ENCODE measurements at places on chromosomes 6 and 20.

DNA sequence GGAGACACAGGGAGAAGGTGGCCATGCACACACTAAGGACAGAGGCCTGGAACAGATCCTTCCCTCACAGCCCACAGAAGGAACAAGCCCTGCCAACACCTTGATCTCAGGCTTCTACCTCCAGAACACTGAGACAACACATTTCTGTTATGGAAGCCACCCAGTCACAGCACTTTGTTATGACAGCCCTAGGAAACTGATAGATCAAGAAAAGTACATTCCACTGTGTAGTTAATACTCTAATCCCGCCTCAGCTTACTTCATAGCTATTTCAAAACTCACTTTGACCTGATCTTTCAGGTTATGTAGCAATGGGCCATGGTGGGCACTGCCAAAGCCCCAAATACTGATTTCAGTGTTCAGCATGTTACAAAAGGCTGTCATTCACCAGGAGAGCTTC, 66.8 kb downstream of the CD24 start:
- no peak for DNase-seq

GRCh38 chr6:4962905-4963304, 40.9 kb downstream of the RPP40 start:
- no peak for DNase-seq

DNA sequence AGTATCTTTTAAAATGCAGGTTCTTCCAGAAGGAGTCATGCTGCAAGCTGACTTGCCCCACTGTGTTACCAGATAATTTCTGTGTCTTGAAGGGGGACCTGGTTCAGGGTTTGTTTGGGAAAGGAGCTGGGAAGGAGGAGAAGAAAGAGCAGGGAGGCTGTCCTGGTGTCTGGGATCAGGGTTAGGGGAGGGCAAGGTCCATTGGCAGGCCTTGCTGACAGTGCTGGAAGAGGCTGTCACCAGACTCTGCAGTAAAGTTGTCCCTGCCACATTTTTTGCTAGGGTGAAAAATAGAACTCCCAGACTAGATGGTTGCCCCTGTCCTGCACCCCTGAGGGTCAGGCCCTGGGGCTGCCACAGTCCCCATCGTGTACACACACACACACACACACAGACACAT, 14.9 kb downstream of the GLP1R start:
- DNase-seq = no peak

GRCh38 chr20:60236613-60237012, 278.4 kb downstream of the CDH26 start:
- DNase-seq = no peak

GRCh38 chr6:33198853-33199436, 1.5 kb downstream of the RXRB start:
- DNase-seq = no peak

DNA sequence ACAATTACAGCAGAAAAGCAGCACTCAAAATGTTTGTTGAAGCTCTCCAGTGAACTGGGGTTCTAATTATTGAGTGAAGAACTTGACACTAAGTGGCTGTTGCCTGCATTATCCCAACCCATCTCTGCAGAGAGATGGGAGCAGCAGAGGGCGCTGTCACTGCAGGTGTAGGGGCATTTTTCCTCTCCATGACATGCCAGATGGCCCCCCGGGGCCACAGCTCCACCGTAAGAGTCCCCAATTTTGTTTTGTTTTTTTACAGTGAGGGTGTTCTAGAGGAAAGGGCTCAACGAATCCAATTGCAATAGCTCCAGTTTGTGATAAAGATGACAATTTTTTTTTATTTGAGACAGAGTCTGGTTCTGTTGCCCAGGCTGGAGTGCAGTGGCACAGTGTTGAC, 1.9 kb upstream of the FUCA2 start:
- DNase-seq = peak; percentile 63

- no peak for DNase-seq
These were observed 82.2 kb downstream of the ATXN1 start for GRCh38 chr6:16679050-16679449.

DNA sequence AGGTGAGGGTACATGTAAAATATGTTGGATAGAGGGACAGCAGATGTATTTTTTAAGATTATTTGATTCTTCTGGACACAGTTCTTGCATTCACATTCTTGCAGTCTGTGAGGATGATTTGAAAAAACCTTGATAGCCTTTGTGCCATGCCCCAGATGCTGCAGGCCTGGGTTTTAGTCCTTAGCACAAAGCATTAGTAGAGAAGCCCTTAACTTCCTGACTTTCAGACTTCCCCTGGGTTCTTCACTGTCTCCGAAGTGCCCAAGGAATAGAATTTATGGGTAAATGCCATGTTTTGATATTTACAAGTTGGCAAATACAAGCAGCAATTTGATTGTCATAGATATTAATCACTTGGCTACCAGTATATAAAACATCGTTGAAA, 67.6 kb upstream of the SUPT3H start:
- no peak for DNase-seq

DNA sequence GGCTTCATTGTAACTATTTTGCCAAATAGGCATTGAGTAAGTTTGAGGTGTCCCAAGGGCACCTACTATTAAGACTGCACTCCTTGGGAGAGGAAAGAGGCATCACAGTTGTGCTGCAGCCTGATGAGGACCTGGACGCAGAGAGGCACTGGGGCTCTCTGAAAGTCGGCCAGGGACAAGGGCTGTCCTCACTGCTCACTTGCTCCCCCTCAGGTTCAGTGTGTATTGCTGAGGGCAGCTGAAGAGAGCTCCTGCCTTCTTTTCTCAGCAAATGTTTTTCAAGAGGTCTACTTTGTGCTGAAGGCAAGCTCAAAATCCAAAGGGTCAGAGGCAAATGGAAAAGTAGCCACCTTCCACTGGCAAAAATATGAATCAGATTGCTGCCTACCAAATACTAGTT, 331.8 kb downstream of the RIMS1 start:
- DNase-seq = no peak

DNA sequence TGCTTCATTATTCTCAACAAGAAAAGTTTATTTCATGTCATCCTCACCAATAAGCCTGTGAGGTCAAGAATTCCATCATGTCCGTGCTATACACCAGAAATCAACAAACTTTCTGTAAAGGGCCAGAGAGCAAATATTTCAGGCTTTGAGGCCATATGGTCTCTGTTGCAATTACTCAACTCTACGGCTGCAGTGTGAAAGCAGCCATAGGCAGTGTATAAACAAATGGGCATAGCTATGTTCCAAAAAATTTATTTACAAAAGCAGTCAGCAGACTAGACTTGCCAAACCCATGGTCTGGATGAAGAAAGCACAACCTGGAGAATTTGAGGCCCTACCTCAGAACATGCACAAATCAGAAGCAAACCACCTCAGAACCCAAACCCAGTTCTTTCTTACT, 118.5 kb downstream of the PCSK2 start:
- DNase-seq = no peak

DNA sequence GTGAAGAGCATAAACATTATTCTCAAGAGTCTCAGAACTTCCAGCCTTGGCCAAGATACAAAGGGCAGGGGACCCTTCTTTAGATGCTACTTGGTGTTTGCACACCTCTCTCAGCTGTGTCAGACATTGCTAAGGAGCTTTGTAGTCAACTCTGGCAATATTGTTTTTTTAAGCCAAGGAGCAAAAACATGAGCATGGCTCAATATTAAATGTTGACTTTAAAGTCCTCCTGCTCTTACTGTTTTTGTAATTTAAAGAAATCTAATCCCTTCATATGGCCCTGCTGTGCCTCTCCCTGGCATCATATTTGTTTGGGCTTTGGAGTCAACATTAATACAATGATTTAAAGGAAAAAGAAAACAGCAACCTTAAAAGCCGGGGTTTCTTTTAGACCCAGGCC, 67.9 kb upstream of the TMEM170B start:
- DNase-seq = no peak

DNA sequence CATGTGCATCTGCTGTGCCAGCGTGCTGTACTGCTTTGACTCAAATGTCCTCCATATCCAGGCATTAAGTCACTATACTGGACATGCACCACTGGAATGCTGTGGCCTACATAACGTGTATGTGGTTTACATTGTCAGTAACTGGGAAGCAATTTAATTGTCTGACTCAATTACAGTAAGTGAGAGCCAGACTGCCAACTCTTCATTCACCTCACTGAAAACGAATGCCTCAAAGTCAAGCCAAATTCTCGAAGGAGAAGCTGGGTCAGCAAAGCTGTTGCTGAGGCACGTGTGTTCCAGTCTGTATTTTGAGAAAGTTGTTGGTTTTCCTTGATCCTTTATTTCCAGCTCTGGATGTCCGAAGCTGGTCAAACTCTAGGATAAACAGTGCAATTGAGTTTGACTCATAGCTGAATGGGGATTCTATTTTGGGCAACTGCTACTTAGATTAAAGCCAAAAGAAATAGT, 534.3 kb downstream of the COL12A1 start:
- no peak for DNase-seq

GRCh38 chr6:148596891-148597455, 149.9 kb upstream of the UST start:
- DNase-seq = no peak

DNA sequence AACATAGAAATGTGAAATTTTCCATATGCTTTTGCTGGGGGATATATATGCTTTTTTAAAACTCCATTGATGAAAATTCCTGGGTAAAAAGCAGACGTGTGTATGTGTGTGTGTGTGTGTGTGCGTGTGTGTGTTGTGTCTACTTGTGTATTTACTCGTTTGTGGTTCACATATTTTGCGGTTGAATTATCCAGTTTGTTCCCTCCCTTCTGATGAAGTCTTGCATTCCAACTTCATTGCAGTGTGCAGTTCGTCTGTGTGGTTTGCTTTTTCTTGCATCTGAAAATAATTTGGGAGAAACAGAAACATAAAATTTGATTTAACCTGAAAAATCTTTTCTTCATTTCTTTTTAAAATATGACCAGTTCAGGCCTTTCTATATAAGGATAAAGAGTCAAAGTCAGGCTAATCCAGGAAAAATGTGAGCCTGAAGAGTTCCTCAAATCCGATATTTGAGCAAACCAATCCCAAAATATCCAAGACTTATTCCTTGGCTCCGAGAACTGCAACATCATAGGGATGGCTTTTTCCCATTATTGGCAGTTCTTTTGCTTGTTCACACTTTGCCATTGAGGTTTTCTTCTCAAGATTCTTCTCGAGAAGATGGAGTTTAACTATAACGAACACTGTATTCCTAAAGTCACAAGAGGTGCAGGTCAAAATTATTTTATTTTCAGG, 202.2 kb upstream of the CCN2 start:
- DNase-seq = no peak

DNA sequence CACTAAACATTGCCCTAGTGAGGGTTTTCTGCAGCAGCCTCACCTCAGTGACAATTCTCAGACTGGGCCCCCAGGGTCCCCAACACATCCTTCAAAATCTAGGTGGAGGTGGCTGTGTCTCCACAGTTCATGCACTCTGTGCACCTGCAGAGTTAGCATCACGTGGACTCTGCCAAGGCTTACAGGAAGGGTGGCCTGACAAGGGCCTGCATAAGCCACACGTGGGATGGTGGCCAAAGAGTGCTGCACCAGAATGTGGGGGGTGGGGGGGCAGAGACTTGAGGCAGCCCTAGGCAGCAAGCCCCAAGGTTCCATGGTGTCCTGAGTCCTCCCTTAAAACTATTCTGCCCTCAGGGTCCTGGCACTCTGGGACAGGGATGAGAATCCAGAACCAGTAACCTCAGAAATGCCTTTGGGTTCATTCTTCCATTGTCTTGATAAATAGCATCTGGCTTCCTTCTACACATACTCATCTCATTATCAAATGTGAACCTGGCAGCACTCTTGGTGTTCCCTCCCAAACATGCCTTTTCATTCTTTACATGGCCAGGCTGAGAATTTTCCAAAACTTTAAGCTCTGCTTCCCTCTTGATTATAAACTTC, 1.6 kb upstream of the SERPINB1 start:
- DNase-seq = no peak

DNA sequence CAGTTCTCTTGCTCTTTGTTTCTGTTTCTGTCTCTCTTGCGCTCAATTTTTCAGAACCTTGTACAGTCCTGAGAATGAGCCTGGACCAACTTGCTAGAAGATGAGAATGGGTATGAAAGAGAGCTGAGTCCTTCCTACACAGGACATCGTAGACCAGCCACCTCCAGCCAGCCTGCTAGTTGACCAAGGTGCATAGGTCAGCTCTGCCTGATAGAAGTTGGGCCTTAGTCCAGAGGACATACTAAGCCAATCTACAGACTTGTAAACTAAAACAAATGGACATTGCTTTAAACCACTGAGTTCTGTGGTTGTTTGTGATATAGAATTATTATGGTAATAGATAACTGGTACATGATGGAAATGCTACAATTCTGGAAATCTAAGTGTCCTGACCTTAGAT, 236.4 kb upstream of the ZFP64 start:
- DNase-seq = no peak

DNA sequence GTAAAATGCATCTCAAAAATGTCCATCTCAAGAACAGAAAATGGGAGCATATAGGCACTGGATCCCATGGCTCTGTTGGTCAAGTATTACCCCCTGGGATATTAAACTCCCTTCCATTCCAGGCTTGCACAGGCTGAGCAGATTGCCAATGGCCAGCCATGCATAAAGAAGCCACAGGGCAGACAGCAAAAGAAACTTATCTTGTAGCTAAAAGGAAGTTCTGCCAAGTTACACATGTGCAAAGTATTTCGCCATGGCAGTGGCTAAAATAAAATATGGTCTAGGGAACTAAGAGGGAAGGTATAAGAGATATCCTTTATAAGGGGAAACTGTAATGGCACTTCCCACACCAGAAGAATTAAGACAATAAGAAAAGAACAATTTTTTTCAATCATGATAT, 415.6 kb upstream of the BTBD3 start:
- no peak for DNase-seq

DNA sequence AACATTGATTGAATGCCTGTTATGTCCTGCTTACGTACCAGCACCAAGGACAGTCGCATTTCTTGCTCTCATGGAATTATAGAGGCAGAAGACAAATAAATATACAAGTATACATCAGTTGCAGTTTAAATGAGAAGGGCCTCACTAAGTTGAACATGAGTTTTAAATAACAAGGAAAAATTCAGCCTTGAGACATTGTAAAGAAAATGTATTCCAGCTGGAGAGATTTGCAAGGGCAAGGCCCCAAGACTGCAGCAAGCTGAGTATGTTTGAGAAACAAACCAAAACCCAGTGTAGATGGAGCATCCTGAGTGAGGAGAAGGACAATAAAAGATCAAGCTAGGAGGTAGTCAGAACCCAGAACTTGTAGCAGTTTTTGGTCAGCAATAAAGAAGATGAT, 123.2 kb upstream of the BMP5 start:
- DNase-seq = no peak
